PC-3 (cell line): ENCODE measurements at places on chromosomes 4 and X. TPM values are rescaled to one million over a fixed set of nuclear protein-coding genes. Genes with fewer than 3 reads are reported as not detected.
A peak's percentile ranks its signal among the peaks of the same experiment; 100 is the strongest.

DNA sequence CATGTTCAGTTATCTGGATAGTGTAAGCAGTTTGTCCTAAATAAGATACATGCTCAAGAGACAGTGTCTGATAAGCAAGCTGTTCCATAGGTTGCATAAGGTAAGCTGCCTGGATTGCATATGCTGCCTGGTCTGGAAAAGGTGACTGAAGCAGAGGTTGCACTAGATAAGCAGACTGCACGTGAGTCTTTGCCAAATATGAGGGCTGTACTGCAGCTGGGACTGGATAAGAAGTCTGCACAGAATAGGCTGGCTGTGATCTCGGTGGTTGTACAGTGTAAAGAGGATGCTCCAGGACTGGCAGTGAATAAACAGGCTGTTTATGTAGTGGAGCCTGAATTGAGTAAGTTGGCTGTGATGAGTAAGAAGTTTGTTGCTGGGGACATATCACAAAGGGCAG lies 68.9 kb downstream of the WNK3 start:
- H3K27ac ChIP-seq = no peak overlapping the region
- H3K27me3 ChIP-seq = peaks cover 21% of the 10 kb centered on the region
- DNase-seq = no peak
- H3K36me3 ChIP-seq = no peaks in the 10 kb centered on the region
- no peak overlapping the region for H3K4me3 ChIP-seq
- no peaks in the 10 kb centered on the region for H3K4me1 ChIP-seq

GRCh38 chr4:3671571-3672464 lies 94.4 kb upstream of the ADRA2C start:
- no peak overlapping the region for H3K4me3 ChIP-seq

- H3K27ac ChIP-seq = no peak overlapping the region
- no peaks in the 10 kb centered on the region for H3K4me1 ChIP-seq
- no peaks in the 10 kb centered on the region for H3K27me3 ChIP-seq
These were observed 200.2 kb downstream of the ADGRA3 start for GRCh38 chr4:22315628-22316027.

DNA sequence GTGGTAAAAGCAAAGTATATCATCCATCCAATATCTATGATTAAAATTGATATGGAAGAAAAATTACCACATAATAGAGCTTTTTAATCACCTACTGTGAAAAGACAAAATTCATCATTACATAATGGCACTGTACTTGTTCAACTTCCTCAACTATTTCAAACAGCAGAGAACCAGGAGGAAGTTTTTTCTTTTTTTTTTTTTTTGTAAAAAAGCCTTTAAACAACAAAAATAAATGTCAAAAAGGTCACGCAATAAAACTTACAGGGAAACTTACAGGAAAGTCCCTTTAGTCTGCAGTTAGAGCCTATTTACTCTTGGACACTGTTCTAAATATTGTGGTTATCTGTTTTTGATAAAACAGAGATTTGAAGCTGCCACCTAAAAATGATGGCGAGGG lies 4.8 kb downstream of the PDGFC start:
- H3K4me3 ChIP-seq = no peak overlapping the region
- peaks cover 10% of the 10 kb centered on the region; the same call in 1 of the 2 replicates for H3K36me3 ChIP-seq
- no peak overlapping the region for H3K27ac ChIP-seq
- H3K27me3 ChIP-seq = no peaks in the 10 kb centered on the region

DNA sequence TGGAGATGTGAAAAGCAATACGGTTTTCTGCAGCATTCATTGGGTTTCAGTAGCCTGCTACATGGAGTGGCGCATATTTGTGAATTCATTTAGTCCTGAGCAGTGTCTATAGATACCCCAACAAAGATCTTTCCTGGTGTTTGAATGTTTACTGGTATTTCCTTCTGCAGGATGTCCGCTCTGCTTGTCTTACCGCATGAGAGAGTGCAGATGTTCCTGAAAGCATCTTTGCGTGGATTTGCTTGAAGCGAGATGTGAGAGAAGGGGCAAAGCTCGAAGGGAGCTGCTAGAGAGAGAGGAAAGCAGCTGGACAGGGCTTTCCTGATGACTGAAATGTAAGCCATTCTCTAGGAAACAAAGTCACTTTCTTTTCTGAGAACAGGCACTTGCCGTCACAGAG lies 40.9 kb upstream of the GYPA start:
- H3K36me3 ChIP-seq = no peaks in the 10 kb centered on the region
- DNase-seq = no peak
- no peak overlapping the region for H3K27ac ChIP-seq
- no peak overlapping the region for H3K4me3 ChIP-seq
- H3K27me3 ChIP-seq = no peaks in the 10 kb centered on the region
- no peaks in the 10 kb centered on the region for H3K4me1 ChIP-seq

DNA sequence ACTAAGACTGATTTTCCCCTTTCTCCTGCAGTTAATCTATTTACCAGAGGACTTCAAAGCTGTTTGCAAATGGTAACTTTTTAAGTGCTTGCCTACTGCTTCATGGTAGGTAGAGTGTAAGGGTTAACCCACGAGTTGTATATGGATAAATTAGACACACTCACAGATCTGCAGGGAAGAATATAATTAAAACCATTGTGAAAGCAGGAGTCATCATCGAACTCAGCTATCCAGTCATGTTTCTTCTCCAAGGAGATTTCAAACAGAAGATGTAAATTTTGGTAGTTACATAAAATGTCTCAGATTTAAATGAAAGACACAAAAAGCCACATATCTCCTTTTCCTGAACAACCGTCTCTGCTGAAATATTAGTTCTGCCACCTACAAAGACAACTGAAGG lies 549 bp upstream of the XG start:
- H3K4me3 ChIP-seq = no peak overlapping the region
- no peak overlapping the region for H3K27ac ChIP-seq
- no peaks in the 10 kb centered on the region for H3K27me3 ChIP-seq

GRCh38 chr4:66929748-66930147 lies 615.6 kb downstream of the CENPC start:
- H3K36me3 ChIP-seq = no peaks in the 10 kb centered on the region
- H3K27me3 ChIP-seq = no peaks in the 10 kb centered on the region
- H3K4me3 ChIP-seq = no peak overlapping the region
- no peak overlapping the region for H3K27ac ChIP-seq
- no peak for DNase-seq
- H3K4me1 ChIP-seq = no peaks in the 10 kb centered on the region

- H3K27ac ChIP-seq = no peak overlapping the region
- no peaks in the 10 kb centered on the region for H3K27me3 ChIP-seq
- H3K36me3 ChIP-seq = no peaks in the 10 kb centered on the region
- H3K4me3 ChIP-seq = no peak overlapping the region
- DNase-seq = no peak
These were observed 956.2 kb upstream of the DIAPH2 start for GRCh38 chrX:95728446-95728845.

- DNase-seq = no peak
- H3K4me1 ChIP-seq = no peaks in the 10 kb centered on the region
- no peaks in the 10 kb centered on the region for H3K27me3 ChIP-seq
- no peaks in the 10 kb centered on the region for H3K36me3 ChIP-seq
These were observed 287.2 kb downstream of the TMA16 start for GRCh38 chr4:163781726-163782125.

- H3K36me3 ChIP-seq = 0 out of 2 replicates have a peak, but pooled peaks cover 6% of the 10 kb centered on the region
- H3K27me3 ChIP-seq = no peaks in the 10 kb centered on the region
- DNase-seq = no peak
- peak overlapping the region; percentile 32; the same call in 1 of the 2 replicates for H3K4me3 ChIP-seq
- H3K4me1 ChIP-seq = peaks cover 50% of the 10 kb centered on the region
These were observed 3.8 kb downstream of the G6PD start for GRCh38 chrX:154542723-154543424.

GRCh38 chr4:14615671-14616070 lies 386.6 kb upstream of the CPEB2 start:
- no peaks in the 10 kb centered on the region for H3K36me3 ChIP-seq
- H3K4me3 ChIP-seq = no peak overlapping the region
- H3K4me1 ChIP-seq = no peaks in the 10 kb centered on the region

STARD8 gene
- total RNA-seq = 0.69 and 0.91 TPM in 2 replicates

ANXA10 gene
- total RNA-seq = 0.47 and 0.92 TPM in 2 replicates

SAGE1 gene
- not detected in 2 replicates for total RNA-seq

GBA3 gene
- total RNA-seq = not detected in 2 replicates
